ENCODE measurements at places on chromosomes 3 and 15.

GRCh38 chr15:23438816-23439466, 8.1 kb downstream of the GOLGA6L2 start:
- no peak for DNase-seq

DNA sequence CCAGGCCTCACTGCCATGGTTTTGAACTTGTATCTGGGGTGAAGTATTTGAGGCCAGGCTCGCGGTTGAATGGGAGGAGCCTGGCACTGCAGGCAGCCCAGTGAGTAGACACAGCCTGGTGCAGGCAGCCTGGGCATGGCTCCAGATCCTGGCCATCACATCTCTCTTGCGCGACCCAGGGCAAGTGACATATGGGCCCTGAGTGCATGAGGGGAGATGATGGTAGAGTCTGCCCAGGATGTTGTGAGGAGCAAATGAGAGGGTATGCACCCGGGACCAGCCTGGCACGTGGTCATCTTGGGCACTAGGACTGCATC, 103.5 kb downstream of the TBC1D2B start:
- no peak for DNase-seq

DNA sequence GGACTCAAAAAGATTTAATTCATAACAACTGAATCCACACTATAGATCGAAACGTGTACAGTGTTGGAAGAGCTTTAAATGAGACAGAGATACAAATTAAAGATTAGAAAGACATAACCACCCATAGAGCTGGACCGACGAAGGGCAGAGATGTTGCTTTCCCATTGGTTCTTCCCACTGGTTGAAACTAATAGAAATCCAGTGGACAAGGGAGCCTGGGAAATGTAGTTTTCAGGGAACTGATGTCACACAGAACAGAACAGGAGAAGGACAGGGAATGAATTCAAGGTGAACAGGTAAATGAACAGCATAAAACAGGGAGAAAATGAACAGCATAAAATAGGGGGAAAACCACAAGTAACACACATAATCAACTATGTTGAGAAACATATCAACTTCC, 328.7 kb downstream of the ZNF621 start:
- DNase-seq, result no peak

DNA sequence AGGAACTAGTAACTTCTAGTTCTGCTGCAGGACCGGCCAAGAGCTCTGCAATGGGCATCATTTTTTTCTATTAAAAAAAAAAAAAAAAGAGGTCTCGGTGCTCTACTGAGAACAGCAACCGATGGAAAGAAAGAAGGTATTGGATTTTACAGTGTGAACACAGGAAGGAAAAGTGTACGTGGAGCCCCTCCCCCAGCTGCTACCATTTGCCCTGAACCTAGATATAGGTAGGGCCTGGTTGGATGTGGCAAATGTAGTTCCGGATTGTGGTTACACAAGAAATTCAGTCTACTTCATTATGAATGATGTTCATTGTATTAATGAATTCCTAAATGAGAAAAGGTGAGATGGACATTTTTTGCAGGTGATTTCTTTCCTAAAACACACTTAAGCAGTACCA, 17.9 kb upstream of the PPARG start:
- DNase-seq, result no peak

- DNase-seq, result no peak
These were observed 130.6 kb upstream of the MEF2A start for GRCh38 chr15:99435113-99435695.

- DNase-seq, result no peak
These were observed 83.7 kb upstream of the WDR72 start for GRCh38 chr15:53843166-53843565.

Data from central memory CD8-positive, alpha-beta T cell (primary cell).